ENCODE measurements at places on chromosomes 12 and 14.

DNA sequence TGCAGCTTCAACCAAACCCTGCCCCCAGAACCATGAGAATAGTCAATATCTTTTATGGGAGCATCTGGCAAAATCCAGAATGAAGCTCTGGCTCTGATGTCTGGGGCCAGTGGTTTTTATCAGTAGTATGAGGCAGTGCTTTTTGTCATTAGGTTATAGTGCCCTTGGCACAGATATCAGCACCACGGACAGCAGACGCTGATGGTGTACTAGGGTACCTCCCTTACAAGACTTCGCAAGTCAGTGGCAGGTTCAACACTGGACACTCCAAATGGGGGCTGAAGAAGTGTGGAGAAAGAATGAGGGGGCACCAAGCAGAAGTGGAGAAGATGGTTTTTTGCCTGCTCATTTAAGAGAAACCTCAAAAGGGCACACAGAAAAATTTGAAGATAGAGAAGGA is 68.2 kb upstream of the E2F7 start:
- peak; percentile 65 for DNase-seq

DNA sequence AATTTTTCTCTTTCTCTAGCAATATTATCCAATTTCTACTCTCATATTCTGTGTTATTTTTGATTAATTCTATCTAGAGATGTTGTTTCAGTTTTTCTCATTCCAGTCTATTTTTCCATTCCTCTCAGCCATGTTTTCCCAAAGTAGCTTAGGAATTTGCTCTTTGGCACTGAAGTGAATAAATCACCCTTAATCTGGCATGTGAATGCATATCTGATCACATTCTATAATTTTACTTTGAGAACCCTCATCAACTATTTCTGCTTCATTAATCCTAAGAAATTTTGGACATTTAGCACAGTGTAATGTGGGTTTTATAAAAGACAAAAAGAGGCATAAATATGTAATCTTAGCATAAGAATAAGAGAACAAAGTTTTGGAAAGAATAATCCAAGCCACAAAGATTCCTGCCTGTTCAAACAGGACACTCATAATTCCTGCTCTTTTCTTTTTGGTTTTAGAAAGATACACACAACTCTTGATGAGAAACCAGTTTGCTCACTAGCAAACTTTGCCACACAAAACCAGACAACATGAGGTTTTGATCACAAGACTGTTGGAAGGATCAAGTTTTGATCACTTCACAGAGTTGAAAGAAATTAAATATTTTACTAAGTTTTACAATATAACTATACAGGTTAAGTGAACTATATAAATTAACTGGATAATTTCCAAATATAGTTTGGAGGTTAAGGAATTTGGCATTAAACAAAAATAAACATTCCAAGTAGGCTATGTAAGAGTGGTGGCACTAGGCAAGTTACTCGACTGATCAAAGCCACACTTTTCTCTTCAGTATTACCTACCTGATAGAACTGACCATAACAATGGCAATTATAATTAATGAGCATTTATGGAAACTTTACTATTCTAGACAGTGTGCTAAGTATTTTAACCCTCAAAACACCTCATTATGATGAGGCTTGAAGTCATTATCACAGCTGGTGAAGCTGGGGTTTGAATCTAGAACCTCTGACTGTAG is 226.6 kb upstream of the TMTC1 start:
- DNase-seq = no peak

DNA sequence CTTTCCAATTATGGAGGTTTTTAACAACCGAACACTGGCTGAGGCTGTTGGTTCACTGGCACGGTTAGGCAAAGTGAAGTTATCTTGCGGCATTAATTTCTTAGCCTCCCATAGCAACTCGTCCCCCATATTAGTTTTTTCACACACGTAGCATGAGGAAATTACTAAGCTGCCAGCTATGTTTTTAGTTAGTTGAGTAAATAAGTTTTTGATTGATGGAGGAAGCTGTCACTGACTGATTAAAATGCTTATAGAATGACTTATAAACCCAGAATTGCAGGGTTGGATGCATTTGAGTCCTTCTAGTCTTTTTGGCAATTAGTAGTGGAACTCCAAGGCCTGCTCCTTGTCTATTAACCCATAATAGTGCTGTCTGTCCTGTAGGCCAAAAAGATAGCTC is 97.1 kb downstream of the ALG10 start:
- DNase-seq = no peak

DNA sequence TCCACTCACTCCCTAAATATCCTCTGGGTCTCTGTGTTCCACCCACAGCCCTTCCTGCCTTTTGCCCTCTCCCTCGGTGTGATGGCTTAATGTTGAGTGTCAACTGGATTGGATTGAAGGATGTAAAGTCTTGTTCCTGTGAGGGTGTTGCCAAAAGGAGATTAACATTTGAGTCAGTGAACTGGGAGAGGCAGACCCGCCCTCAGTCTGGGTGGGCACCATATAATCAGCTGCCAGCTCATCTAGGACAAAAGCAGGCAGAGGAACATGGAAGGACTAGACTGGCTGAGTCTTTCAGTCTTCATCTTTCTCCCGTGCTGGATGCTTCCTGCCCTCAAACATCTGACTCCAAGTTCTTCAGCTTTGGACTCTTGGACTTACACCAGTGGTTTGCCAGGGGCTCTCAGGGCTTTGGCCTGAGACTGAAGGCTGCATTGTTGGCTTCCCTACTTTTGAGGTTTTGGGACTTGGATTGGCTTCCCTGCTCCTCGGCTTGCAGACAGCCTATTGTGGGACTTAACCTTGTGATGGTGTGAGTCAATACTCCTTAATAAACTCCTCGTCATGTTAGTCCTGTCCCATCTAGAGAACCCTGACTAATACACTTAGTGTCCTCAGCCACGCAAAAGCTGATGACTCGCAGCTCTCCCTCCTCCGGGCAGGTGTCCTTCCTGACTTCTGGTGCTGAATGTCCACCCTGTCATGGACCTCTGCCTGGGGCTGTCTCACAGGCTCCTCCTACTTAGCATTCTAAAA is 5.9 kb downstream of the DGLUCY start:
- peak; percentile 74 for DNase-seq

GRCh38 chr12:108240027-108240785 is 98.9 kb downstream of the CMKLR1 start:
- no peak for DNase-seq

GRCh38 chr14:37114002-37114401 is 58.4 kb downstream of the SLC25A21 start:
- DNase-seq = no peak

DNA sequence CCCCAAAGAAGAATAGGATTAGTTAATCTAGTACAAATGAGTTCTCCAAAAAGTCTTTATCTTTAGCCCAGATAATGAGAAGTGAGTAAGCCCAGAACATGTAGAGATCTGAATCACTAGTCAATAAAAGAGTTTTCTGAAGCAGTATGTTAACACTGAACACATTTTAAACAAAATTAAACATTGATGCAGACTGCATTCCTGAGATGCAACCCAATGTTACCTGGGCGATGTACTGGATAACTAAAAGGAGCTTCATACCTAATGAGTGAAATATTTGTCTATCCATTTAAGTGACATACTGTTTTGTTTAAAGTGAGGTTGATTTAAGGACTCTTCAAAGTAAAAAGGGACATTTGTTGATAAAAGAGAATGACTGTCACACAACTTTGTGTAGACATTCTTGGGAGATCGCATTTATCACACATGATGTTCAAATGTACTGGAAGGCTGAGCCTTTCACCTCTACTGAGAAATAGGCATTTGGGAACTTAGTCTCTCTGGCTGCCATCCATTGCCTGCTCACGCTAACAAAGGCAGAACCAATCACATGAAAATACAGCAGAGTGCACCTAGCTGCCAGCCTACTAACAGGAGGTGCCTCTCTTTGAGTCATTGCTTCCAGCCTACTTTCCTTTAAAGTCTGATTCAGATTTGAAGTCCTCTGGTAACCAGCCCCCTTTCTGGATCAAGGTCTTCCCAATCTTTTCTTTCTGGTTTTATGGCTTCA is 287.7 kb downstream of the BTG1 start:
- DNase-seq = no peak

DNA sequence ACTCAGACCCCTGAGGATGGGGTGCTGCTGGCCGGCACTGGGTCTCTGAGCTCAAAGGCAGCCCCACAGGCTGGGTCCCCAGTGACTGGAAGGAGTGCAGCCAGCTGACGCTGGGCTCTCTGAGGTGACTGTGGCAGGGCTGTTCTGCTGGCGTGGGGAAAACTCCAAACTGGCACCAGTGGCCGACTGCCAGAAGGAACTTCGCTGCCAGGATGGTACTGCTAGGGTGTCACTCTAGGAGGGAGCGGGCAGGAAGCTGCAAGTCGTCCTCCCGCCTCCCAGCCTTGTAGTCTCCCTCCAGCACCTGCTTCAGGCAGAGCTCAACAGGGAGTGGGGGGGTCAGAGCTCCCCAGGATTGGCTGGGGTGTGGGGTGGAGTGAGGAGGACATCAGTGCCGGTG is 41.3 kb downstream of the CDC42BPB start:
- no peak for DNase-seq

DNA sequence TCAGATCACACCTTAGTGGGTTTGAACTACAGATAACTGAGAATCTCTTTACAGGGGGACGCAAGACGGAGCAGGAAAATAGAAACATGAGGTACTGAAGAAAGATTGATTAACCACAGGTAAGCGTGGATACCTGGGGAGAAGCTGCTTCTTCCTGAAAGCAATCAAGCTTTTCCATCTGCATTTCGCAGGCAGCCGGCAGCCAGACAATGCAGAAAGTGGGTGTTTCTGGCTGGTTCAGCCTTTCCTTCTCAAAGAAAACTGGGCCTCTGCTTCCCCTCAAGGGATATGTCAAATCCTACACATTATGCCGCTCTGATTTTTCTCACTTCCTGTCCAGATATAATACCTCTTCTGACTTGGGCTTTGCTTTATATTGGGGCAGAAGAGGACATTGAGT is 39.1 kb upstream of the PPFIA2 start:
- no peak for DNase-seq

GRCh38 chr14:82720946-82721345 is 1187.3 kb upstream of the SEL1L start:
- DNase-seq = no peak

- DNase-seq = no peak
Measured at GRCh38 chr14:91219517-91220389, 24.8 kb downstream of the GPR68 start.

- DNase-seq = no peak
Measured at GRCh38 chr12:16531621-16532020, 74.3 kb downstream of the LMO3 start.

GRCh38 chr14:93107453-93107852 is 8.3 kb downstream of the ITPK1 start:
- DNase-seq = no peak

DNA sequence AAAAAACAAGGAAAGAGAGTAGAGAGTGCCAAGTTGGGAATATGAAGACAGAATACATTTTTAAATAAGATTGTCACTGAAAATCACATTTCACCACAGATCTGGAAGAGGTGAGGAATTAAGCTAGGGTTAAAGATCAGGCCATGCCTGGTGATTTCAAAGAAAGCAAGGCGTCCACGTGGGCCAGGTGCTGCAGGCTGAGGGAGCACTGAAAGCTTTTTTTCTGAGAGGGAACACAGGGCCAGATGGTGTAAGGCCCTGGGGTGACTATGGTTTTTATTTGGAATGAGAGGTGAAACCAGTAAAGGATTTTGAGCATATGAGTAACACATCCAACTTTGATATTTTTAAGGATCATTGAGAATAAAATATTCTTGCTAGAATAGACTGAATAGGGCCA is 20.9 kb downstream of the SYT1 start:
- no peak for DNase-seq

DNA sequence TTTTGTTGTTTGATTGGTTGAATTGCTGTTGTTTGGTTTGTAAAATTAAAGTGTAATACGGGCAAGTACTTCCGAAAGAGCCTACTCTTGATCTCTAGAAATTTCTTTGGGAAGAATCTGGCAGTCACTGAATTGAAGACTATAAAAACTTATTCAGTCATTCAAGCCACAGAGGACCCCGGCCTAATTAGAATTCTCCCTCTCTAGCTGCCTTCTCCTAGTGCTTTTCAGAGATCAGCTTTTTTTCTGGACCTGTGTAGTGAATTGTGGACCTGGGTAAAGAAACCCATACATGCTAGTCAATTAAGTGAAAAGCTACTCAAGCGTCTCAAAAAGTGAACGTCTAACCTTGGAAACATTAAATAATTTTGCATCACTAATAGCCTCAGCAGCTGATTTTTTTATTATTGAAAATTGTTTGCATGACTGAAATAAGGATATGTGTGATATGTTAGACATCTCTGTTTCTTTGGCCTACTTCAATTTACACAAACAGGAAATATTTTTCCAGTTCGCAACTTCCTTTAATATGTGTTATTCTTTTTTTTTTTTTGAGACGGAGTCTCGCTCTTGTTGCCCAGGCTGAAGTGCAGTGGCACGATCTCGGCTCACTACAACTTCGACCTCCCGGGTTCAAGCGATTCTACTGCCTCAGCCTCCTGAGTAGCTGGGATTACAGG is 27.2 kb downstream of the EFCAB11 start:
- no peak for DNase-seq

DNA sequence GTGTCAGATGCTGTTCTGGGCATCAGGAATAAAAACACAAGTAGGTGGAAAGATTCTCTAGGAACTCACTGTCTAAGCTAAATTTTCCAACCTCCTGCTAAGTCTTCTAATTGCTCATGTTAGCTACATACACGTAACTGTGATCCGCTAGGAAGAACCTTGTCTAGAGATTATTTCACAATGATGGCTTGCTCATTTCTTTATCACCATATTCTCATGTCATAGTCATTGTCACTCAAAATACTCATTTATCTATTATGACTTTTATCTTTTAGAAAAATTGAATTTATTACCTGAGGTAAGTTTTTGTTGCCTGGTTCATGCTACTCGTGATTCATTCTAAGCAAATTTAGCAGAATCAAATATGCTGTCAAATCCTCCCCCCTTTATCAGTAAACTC is 1402.4 kb upstream of the FLRT2 start:
- no peak for DNase-seq

GRCh38 chr12:57215668-57216013 is 953 bp upstream of the NXPH4 start:
- peak; percentile 42 for DNase-seq

- peak; percentile 72 for DNase-seq
Measured at GRCh38 chr12:10331642-10332239, 24.1 kb downstream of the KLRD1 start.

- DNase-seq = no peak
Measured at GRCh38 chr14:34817768-34818167, 57.4 kb downstream of the BAZ1A start.

DNA sequence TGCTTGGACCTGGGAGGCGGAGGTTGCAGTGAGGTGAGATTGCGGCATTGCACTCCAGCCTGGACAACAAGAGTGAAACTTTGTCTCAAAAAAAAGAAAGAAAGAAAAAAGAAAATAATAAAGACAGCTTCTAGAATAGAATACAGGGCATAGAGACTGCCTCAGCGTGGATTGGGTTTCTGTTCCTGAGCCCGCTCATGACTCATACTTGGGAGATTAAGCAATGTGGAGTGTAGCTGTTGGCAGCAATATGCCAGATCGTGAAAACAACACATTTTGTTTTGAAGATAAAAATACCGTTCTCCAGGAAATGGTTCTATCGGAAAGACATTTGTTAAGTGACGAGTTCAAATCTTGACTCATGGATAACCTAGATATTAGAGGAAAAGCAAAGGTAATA is 67.2 kb downstream of the GLT1D1 start:
- DNase-seq = no peak

- no peak for DNase-seq
Measured at GRCh38 chr12:46267575-46267824, 1.3 kb downstream of the SLC38A1 start.
